NCI-H2029 (cell line): ENCODE measurements at places on chromosomes 13 and 19.

DNA sequence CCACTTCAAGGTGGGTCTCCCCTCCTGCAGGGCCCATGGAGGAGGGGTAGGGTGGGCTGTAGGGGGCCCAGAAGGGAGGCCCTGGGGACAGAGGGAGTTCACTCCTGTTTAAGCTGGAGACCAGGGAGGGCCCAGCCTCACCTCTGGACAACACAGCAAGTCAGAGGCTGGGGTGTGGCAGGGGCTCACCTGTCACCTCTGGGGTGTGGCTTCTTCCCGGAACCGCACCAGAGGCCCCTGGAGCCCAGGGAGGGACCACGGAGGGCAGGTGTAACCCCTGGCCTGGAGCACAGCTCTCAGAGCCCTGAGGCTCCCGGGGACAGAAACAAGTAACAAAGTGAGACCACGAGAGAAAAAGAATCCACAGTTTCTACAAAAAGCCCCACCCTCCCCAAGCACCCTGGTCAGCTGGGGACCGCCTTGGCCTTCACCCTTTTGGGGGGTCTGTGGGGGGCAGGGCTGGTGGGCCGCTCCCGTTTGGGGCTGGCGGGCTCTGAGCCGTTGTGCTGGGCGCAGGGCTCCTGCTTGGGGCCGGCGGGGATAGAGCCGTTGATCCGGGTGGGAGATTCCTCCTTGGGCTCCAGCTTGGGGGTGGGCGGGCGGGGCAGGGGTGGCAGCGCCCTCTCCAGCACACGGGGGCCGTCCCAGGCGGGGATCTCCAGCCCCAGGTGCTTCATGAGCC lies 8.0 kb downstream of the SIRT6 start:
- no peak for DNase-seq

- no peak for DNase-seq
Observed at GRCh38 chr13:66214467-66214866, 1015.7 kb downstream of the PCDH9 start.

- peak; percentile 6 for DNase-seq
Observed at GRCh38 chr13:30690282-30691188, 44.8 kb upstream of the ALOX5AP start.

- DNase-seq: no peak
Observed at GRCh38 chr19:1907563-1908363, 2.6 kb downstream of the ADAT3 start.

- DNase-seq: no peak
Observed at GRCh38 chr19:41016488-41017071, 25.5 kb downstream of the CYP2B6 start.

DNA sequence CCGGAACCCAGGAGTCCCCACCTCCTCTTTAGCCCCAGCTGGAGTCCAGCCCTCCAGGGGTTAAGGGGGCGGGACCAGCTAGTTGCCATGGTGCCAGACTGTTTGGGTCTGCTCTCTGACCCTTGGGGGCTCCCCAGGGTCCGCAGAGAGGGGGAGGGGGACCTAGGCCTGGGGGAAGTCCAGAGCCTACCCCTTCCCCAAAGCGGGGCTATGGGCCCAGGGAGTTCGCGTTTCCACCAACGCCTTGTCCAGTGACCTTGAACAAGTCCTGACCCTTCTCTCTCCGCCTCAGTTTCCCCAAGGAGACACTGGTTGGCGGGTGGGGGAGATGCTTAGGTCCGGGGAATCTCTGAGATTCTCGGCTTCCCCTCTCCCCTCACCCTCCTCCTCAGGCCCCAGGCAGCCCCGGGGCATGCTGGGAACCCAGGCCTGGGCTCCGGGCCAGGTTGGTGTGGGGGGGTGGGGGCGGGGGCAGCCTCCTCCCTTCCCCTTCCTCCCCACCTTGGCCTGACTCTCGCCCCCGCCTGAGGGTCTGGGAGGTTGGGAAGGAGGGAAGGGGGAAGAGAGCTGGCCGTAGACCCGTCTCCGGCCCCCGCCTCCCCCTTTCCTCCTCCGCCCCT lies 2.6 kb upstream of the SPACA6 start:
- no peak for DNase-seq

- DNase-seq: no peak
Observed at GRCh38 chr19:44846455-44847143, 502 bp downstream of the NECTIN2 start.
